ENCODE measurements at places on chromosomes 12 and 14.

DNA sequence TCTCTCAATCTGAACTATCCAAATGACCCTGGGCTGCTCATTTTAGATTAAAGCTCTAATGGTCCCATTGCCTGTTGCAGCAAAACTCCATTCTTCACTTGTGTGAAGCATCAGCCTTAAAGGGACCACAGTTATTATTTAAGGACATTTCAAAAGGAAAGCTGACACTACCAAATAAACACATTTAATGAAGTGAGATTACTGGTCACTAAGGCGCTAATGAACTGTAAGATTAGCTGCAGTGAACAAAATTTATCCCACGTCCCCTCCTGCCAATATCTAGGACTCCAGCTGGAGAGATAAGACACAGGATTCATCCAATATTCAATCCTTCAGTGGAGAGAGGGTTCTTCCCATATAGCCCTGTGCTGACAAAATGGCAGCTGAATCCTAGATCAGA, 1029.2 kb upstream of the SEL1L start:
- no peak for DNase-seq

DNA sequence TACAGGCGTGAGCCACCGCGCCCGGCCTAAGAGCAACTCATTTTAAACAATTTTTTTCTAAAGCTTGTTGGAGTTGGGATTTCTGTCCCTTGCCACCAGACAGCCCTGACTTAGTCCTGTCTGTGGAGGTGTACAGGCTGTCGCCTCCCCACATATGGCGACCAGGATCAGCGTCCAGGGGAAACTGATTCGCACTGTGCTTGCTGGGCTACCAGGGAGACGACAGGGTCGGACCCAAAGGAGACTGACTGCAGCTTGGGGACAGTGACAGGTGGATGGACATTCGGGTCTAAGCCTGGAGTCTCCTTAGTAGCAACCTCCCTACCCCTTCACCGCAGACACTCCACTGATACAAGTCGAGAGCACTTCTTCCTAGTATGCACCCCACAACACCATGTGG, 40.3 kb downstream of the TRAFD1 start:
- no peak for DNase-seq

- DNase-seq, result peak; percentile 71
Measured at GRCh38 chr14:91299121-91300115, 54.9 kb upstream of the GPR68 start.

GRCh38 chr12:128276471-128276870, 9.5 kb downstream of the TMEM132C start:
- DNase-seq, result no peak

GRCh38 chr14:89519040-89519439, 102.0 kb upstream of the FOXN3 start:
- no peak for DNase-seq

DNA sequence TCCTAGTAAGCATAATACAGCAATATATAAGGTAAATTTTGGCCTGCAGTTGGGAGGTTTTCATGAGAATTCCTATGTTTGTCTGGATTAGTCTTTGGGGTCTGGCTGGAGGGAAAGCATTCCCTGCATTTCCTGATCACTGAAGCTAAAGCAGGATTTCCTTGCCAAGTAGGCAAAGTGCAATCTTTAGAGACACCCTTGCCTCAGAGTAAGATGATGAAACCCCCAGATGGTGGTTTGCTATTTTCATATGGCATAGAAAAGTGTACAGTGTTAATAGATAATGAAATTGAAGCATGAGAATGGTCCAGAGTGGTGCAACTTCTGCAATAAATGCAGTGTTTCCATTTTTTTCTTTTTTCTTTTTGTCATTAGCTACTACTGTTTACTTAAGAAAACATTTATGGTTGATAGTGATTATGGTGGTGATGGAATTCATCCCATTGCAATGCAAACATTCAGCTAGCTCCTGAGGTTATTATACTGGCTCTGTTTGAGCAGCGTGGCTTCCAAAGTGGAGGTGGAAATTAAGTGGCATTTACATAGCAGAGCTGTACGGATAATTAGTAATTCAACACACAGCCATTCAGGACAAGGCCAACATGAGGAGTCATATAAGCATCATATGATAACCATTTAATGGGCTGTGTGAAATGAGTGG, 276.3 kb downstream of the DUSP6 start:
- DNase-seq, result no peak

GRCh38 chr12:46676797-46677520, 148.8 kb downstream of the SLC38A4 start:
- no peak for DNase-seq

- no peak for DNase-seq
Measured at GRCh38 chr12:53074999-53075370, 4.2 kb downstream of the SPRYD3 start.

- DNase-seq, result no peak
Measured at GRCh38 chr12:46555406-46555852, 182.9 kb upstream of the SLC38A2 start.

DNA sequence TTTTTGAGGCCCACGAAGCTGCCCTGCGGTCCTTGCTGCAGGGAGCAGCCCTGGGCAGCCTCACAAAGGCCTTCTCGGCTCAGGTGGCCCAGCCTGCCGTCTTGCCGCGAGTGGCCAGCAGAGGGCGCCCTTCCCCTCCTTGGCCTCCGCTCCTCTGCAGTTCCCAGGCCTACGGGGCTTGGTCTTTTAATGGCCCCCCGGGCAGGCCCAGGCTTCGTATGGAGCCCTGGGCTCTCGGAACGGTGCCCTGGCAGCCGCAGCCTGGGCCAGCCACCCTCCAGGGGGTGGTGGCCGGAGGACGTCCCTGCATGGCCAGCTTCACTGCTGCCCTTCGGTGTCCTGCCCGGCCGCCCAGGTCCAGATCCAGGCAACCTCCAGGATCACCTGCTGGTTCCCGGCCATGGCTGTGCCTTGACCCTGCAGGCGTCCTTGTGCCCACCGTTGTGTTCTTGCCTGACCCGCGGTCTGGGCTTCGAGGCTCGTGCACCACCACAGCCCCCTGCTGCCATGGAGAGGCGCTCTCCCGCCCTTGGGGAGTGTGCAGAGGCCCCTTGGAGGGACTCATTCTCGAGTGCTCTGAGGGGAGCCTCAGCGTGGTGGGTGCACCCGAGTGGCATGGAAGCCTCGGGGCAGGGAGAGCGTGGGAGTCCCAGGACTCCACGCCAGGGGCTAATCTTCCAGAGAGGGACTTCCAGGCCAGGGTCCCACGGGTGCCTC, 9.4 kb downstream of the ASPG start:
- peak; percentile 71 for DNase-seq

DNA sequence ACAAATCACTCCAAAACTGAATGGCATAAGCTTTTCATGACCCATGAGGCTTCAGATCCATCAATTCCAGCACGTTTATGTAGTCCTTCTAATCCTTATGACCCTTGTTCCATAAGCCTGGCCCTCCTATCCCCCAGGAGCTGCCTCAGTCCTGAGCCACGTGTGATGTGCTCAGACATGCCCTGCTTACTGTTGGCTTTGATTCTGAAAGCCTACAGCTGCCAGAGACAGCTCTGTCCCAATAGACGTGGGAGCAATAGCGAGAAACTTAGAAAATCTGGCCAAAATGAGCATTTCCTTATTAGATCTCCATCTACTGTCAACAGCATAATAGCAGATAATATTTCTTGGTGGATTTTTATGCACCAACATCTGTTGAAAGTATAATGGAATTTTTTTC, 33.2 kb downstream of the DUSP6 start:
- no peak for DNase-seq

DNA sequence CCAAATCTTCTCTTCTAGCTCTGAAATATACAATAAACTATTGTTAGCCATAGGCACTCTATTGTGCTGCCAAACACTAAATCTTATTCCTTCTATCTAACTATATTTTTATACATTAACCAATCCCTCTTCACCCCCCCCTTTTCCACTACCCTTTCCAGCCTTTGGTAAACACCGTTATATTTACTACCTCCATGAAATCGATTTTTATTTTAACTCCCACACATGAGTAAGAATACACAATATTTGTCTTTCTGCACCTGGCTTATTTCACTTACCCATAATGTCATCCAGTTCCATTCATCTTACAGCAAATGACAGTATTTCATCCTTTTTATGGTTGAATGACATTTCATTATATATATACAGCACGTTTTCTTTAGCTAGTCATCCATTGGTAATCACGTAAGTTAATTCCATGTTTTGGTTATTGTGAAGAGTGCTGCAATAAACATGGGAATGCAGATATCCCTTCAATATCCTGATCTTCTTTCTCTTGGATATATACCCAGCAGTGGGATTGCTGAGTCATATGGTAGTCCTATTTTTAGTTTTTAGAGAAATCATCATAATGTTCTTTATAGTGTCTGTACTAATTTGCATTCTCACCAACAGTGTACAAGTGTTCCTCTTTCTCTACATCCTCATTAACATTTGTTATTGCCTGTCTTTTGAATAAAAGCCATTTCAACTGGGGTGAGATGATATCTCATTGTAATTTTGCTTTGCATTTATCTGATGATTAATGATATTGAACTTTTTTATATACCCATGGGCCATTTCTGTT, 34.2 kb upstream of the PLBD1 start:
- DNase-seq, result no peak

DNA sequence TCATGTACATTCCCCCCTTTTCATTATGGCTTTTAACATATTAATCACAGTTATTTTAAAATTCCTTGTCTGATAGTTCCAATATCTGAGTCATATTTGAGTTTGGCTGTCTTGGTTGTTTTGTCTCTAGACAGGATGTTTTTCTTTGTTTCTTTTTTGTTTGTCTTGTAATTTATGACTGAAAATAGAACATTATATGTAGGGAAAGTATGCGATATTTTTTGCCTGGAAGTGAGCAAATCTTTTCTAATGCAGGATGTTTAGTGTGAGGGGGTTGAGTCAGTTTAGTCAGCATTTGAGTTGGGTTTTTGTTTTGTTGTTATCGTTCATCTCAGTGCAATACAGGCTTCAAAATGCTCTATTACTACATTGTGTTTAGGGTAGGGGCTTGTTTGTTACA, 239.7 kb downstream of the SNAPC1 start:
- DNase-seq, result no peak

DNA sequence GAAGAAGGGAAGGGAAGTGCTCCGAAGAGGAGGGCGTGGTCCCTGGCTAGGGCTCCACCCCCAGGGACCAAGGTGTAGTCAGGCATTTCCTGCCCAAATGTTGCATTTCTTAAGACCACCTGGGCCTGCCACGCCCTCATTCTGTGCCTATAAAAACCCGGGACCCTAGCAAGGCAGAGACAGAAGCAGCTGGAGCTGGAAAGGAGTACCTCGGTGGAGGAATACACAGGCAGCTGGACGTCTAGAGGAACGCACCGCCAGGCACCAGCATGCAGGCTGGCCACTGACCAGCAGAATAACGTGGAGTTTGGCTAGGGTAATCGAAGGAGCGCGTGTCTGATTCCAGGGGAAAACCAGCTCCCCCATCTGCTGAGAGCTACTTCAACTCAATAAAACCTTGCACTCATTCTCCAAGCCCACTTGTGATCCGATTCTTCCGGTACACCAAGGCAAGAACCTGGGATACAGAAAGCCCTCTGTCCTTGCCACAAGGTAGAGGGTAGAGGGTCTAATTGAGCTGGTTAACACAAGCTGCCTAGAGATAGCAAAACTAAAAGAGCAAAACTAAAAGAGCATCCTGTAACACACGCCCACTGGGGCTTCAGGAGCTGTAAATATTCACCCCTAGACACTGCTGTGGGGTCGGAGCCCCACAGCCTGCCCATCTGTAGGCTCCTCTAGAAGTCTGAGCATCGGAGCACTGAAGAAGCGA, 21.0 kb downstream of the CFL2 start:
- peak; percentile 19 for DNase-seq

DNA sequence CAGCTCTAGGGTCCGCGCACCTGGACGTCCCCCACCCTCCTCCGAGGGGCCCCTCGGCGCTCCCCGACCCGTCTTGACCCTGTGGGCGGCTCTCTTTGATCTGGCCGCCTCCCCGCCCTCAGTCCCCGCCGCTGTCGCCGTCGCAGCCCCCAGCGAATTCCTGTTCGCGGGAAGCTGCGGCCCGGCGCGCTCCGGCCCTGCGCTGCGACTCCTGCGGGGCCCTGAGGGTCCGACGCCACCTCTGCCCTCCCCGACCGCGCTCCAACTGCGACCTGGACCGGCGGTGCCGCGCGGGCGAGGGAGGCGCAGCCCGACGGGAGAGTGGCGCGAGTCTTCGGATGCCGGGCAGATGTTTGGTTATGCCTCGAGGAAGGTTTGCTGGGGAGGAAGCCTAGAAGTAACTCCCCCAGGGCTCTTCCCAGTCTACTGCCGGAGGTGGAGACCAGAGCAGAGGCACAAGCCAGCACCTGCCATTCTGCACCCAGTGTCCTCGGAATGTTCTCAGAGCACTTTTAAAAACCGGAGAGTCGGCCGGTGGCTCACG, 440 bp upstream of the ISM2 start:
- DNase-seq, result peak; percentile 17

DNA sequence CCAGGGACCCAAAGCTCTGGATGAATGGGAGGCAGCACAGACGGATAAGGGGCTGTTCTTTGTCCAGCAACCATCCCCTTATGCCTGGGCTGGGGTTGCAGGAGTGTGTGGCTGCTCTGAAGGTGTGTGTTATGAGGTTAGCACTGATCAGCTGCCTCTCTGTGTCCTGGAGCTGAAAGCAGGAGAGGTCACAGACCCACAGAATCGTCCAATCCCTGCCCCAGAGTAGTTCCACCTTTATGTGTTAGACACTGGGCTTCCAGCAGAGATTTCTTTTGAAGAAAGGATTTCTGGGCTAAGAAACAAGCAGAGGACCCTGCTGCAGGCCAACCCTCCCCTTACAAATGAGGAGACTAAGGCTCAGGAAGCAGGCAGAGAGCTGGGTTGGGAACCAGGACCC, 62.4 kb downstream of the ARL6IP4 start:
- no peak for DNase-seq

- no peak for DNase-seq
Measured at GRCh38 chr12:108284163-108284562, 54.9 kb downstream of the CMKLR1 start.

DNA sequence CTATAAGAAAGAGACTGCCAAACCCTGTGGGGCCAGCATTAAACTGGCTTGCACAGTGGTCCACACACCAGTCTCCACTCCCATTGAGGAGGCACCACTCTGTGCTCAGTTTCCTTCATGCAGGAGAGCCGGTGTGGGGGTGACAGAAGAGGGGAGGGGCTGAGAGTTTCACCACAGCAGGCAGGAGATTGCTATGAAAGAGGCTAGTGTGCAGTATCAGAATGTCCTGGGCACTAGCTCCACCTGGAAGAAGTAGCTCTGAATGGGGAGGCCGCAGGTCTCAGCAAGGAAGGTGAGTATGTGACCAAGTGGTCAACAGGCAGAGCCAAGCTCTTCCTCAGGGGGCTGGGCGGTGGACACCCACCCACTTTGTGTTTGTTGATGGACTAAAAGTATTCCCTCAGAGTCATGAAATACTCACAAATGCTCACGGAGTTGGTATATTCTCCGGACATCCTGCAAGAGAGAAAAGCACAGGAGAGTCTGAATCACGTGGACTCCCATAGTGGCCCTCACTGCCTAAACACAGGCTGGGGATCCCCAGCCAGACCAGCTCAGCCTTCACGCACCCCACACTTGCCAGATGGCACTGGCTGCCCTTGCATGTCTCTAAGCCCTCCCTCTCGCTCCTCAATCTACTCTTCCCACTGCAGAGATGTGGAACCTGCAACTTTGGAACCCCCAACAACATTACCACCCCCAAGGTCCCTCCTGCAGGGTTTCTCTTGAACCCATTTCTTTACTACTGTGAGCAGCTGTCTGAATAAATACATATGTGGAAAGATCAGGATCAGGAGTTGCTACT, 7.8 kb upstream of the KRT72 start:
- DNase-seq, result no peak

Measured in common myeloid progenitor, CD34-positive (primary cell).